ENCODE measurements at places on chromosomes 1 and 21.
A peak's percentile ranks its signal among the peaks of the same experiment; 100 is the strongest.

GRCh38 chr1:42420911-42421585 is 34.8 kb downstream of the ZMYND12 start:
- DNase-seq: peak; percentile 76

DNA sequence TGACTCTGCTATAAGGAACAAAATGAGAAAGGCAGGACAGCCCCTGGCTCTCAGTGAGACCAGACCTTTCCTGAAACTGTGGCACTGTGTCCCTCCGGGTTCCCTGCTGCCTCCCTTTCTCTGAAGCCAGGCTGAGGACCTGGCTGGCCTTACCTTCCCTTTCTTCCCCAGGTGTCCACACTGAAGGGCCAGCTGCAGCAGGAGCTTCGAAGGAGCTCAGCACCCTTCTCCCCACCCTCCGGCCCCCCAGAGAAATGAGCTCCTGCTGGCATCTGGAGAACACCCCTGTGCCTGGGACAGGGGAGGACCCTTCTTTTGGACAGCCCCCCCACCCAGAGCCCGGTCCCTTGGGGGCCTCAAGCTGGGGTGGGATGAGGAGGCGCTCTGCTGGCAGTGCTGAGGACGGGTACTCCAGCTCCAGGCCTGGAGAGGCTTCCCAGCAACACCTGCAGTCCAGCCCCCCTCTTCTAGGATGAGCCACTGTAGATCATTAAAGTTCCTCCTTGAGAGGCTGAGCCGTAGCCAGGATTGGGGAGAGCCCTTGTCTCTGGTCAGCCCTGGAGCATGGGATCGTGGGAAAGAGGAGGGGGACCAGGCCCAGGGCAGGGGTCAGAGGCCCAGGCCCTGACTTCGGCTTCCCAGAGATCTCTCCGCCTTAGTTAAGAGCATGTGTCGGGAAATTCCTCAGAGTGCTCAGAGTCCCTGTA is 8.1 kb downstream of the MFAP2 start:
- DNase-seq: no peak

GRCh38 chr1:17400725-17401341 is 28.8 kb downstream of the PADI6 start:
- no peak for DNase-seq

DNA sequence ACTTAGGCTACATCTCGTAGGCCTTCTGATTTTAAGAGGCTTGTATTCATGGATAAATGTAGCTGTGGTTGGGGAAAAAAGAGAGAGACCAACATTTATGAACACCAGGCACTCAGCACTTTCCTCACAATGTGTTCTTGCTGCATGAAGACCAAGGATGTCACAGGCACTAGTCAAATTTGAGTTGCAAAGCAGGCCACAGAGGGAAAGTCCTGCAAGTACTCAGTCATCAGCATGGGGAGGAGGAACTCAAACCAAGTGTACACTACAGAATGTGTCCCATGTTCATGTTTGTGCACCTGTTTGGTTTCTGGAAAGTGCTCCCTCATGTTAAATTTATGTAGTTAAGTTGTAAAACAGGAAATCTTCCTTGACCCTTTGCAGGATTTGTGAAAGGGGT is 8.7 kb upstream of the MAP3K7CL start:
- no peak for DNase-seq

GRCh38 chr1:117612517-117613248 is 6.8 kb downstream of the TENT5C start:
- DNase-seq: no peak

GRCh38 chr1:25718732-25719131 is 81.3 kb upstream of the SELENON start:
- no peak for DNase-seq

DNA sequence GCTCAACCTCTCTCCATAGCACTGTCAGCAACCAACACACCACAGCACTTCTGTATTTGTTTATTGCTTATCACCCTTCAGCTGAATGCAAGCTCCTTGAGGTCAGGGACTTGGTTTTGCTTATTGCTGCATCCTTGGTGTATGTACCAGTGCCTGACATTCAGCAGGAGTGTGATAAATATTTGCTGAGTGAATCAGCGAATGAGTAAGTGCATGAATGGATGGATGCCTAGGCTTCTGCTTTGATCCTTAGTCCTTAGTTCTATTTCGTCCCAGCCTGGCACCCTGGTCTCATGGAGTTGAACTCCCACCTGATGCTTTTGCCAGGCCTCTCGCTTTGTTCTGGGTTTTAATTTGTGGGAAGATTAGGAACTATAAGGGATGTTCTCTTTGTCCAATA is 88.2 kb downstream of the ZSCAN20 start:
- no peak for DNase-seq

- no peak for DNase-seq
These were observed 1.3 kb downstream of the PLD5 start for GRCh38 chr1:242522996-242523718.

DNA sequence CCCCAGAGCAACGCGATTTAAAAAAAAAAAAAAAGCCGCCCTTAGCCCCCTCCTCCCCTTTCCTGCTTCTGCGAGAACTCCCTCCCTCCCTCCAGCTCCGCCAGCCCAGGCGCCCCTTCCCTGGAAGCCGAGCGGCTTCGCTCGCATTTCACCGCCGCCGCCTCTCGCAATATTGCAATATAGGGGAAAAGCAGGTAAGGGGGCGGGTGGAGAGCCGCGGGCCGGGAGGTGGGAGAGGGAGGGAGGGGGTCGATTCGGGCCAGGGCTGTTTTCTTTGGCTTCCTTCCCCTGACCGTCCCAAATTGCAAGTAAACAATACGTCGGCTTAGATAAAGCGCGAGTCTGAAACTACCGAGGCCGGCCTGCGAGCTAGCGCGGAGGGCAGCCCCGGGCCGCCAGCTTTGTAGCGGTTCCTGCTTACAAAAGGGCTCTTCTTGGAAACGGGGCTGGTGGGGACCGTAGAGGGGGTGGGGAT is 408 bp downstream of the LMO4 start:
- DNase-seq: peak; percentile 70

DNA sequence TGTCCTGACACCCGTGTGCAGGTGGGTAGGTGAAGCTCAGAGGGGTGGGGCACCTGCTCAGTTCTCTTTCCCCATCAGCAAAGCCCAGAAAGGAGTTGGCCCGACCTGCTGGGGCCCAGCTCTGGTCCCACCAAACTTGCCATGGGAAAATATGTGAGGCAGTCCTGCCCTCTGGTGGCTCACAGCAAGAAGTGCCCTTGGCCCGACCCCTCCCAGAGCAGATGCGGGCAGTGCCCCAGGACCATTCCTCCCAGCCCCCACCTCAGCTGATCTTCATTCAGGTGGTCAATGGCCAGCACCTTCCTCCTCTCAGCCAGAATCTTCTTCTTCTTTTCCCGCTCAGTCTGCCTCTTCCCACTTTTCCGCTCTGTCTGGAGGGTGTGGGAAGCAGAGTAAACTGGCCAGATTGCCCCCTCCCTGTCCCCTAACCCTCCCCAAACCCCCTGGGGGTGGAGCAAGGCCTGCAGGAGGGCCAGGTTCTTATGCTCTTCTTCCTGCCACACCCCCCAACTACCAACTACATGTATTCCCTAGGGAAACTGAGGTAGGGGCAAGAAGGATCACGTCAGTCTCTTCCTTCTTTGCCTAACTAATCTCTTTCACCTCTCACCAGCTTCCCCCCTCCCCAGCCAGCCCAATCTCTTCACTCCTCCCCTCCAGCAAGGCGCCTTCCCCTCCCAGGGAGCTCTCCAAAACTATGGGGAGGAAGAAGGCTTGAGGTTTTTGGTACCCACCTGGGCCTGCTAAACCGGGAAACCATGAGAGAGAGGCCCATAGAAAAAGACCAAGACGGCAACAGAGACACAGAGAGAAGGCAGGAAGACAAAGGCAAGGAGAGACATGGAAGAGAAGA is 15.6 kb downstream of the TNNT2 start:
- peak; percentile 38 for DNase-seq

GRCh38 chr1:6976044-6976375 is 190.8 kb downstream of the CAMTA1 start:
- DNase-seq: no peak

DNA sequence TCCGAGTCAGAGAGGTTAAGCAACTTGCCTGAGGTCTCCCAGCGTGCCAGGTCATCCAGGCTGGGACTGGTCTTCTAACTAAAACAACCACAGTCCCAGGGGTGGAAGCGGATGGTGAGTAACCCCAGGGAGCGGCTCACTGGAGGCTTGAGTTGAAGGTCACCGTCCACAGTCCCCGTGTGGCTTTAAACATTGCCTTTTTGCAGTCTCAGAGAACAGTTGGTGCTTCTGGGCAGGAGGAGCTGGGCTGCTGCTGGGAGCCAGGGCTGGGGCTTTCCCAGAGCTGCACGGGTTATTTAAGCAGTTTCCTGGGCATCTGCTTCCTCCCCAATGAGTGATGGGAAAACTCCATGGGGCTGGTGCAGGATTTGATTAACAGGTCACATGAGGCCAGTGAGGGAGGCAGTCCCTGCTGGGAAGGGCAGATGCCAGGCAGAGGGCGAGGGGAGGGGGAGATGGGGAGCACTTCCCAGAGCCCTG is 12.3 kb downstream of the ARHGEF10L start:
- peak; percentile 68 for DNase-seq

GRCh38 chr1:154400381-154400801 is 4.8 kb upstream of the IL6R start:
- DNase-seq: no peak

DNA sequence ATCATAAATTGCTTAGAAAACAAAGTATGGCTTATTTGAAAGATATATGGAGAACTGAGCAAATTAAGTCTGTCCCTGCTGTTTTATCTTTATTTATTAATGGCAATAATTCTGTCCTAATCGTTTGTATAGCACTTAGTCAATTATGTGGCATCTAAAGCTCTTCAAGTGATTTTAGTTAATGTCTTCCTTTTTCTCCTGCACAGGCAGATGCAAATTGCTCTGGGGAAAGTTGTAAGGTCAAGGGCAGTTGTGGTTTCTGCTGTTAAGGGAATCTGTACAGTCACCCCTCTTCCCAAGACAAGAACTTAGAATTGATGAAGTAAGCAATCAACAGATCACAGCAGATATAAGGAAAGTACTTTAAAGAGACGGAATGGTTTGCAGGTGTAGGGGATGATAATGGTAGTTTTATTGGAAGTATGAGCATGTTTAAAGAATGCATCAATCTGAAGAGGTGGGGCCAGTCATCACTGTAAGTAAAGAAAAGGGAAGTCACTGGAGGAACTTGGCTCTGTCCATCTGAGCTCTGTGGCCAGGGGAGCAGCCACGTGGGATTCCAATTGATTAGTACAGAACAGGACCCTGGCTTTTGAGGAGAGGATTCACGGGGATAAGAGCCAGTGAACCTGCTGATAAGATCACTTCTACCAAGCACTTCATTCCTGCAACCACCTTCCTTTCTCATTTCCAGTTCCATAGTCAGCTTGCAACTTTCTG is 116.0 kb upstream of the KCNJ6 start:
- DNase-seq: no peak

DNA sequence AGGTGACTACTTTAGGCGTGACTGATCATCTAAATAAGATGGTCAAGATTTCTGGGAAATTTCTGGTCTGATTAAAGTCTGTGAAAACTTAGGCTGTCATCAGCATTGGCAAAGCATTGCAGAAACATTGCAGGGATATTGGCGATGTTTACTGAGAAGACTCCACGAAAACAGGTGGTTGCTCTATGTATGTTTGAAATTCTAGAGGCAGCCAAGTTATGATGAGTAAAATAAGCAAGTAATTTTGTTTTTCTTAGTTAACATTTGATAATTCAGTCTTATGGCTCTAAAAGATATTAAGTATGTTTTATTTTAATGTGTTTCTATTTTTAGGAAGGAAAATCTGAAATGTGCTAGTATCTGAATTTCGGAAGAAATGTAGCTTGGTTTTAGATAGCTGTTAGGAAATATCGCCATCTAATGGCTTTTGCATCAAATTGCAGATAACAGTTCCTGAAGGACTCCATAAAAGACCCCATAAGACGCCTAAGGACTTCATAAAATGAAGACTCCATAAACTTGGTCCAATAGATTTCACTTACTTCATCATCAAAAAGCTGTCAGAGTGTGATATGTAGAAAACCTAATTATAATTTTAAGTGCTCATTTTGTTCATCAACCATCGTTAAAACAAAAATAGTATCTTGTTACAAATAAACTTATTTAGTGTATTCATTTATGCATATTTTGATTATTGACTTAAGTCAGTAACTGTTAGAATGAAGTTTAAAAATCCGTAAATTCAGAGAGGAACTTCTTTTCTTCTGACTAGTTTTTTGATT is 344.6 kb downstream of the RYR2 start:
- no peak for DNase-seq

DNA sequence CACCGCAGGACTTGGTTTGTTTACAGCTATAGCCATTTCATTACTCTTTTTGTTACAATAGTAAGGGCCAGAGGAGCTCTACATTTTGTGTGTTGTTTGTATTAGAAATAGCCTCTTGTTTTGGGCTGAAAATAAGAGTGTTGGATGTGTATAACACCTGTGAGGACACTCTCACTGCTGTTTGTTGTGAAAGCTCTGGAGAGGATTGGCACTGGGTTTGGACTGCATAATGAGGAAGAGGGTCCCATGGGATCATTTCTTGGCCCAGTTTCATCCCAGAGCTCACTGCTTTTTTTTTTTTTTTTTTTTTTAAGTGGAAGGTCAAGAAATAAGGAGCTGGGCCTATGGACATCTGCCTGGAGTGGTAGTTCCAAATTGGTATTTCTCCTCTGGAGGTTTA is 61.6 kb upstream of the KIAA0040 start:
- no peak for DNase-seq

GRCh38 chr1:59985911-59986515 is 59.4 kb upstream of the CYP2J2 start:
- no peak for DNase-seq

DNA sequence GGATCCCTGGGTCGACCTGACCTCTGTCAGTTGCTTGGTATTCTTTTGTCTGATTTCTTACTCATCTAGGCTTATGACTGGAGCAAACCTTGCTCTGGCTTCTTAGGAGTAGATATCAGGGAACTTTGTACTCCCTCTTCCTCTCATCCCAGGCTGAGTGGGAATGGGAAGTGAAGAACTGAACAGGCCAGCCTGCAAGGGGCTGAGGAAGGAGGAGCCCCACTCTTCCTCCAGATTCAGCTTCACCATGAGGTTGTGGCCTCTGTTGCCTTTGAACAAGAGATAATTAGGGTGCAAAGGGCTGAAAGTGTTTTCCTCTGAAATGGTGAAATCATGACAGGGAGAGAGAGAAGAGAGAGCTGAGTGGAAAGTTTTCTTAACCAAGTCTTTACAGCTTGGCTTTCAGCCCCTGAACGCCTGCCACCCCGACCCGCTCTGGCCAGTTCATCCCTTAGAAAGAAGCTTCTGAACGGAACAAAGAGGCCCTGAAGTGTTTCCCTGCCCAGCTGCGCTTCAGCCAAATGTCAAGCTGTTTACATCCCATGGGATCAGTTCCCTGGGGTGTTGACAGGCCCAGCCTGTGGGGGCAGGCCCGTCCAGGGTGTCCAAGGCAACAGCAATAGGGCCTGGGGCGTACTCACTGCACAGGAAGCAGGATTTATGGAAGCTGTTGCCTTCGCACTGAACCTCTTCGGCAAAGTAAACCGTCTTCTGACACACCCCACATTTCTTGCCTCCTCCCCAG is 11.2 kb downstream of the CSRP1 start:
- peak; percentile 59 for DNase-seq

- no peak for DNase-seq
These were observed 36.9 kb downstream of the GDAP2 start for GRCh38 chr1:117892512-117892911.

Data from body of pancreas (tissue), 4 donors.